Esophagus muscularis mucosa (tissue), 4 donors: ENCODE measurements at places on chromosomes 2 and 18. TPM values are rescaled to one million over a fixed set of nuclear protein-coding genes. Genes with fewer than 3 reads are reported as not detected.

GRCh38 chr2:216649574-216649973 lies 16.4 kb downstream of the IGFBP2 start:
- H3K4me3 ChIP-seq, result no peak overlapping the region
- H3K4me1 ChIP-seq, result peaks cover 87% of the 10 kb centered on the region
- H3K36me3 ChIP-seq, result no peaks in the 10 kb centered on the region
- DNase-seq, result no peak

DNA sequence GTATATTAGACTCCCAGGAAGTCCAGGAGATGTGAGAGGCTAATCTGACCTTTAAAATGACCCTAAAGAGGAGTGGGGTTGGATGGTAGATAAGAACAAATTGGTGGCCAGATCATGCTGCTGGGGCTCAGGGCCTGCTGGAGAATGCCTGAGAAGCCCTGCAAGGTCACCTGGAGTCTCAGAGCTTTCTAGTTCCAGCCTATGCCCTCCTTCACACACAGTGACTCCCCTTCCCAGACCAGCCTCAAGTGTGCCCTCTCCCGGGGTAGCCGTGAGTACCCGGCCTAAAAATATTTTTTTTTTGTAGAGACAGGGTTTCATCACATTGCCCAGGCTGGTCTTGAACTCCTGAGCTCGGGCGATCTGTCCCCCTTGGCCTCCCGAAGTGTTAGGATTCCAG lies 44.2 kb upstream of the FZD5 start:
- no peaks in the 10 kb centered on the region for H3K36me3 ChIP-seq
- H3K4me1 ChIP-seq, result no peaks in the 10 kb centered on the region
- no peak overlapping the region for H3K4me3 ChIP-seq
- H3K27me3 ChIP-seq, result no peaks in the 10 kb centered on the region
- H3K27ac ChIP-seq, result no peak overlapping the region

The ZSWIM2 gene
- not detected for total RNA-seq

The TUBA3D gene
- total RNA-seq, result not detected
